GM10248 (cell line): ENCODE measurements at places on chromosomes 16 and 17.

GRCh38 chr16:49055824-49056545 lies 225.7 kb downstream of the CBLN1 start:
- no peak for DNase-seq

DNA sequence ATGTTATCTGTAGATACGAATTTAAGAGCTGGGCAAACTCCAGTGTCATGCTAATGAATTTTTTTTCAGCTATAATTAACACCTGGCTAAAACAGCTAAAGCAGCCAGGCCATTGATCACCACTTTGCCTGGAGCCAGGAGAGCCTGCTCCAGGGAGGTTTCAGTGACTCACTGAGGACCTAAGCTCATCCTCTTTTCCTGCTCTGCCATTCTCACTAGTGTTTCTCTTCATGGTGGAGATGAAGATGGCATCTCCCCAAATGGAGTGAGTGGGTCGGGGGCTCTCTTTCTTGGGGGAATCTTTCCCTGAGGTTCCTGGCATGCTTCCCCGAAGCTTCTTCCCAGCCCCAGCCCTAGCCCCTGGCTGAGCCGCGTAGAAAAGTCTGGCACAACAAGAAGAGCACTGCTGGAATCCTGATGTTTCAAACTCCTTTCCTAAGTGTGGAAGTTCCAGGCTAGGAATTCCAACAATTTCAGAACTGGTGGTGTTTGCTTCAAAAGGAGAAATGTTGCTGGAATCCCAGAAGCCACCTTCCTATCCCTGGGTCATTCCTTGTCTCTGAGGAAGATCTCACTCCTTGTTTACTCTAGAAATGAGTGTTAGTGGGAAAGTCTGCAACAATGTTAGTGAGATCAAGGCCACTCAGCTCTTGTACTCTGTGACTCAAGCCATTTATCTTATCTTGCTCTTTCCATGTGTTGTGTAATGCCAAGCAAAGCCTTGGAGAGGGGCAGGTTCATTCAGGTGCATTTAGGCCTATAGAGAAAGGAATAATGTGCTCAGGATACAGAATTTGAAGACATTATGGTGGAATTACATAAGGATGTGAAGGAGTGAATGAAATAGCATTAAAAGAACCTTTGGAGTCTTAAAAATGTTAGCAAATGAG lies 26.0 kb upstream of the B4GALNT2 start:
- DNase-seq: no peak

- DNase-seq: no peak
Observed at GRCh38 chr16:24841291-24841690, 4.5 kb upstream of the SLC5A11 start.

GRCh38 chr16:85638695-85639409 lies 25.7 kb downstream of the GSE1 start:
- no peak for DNase-seq

DNA sequence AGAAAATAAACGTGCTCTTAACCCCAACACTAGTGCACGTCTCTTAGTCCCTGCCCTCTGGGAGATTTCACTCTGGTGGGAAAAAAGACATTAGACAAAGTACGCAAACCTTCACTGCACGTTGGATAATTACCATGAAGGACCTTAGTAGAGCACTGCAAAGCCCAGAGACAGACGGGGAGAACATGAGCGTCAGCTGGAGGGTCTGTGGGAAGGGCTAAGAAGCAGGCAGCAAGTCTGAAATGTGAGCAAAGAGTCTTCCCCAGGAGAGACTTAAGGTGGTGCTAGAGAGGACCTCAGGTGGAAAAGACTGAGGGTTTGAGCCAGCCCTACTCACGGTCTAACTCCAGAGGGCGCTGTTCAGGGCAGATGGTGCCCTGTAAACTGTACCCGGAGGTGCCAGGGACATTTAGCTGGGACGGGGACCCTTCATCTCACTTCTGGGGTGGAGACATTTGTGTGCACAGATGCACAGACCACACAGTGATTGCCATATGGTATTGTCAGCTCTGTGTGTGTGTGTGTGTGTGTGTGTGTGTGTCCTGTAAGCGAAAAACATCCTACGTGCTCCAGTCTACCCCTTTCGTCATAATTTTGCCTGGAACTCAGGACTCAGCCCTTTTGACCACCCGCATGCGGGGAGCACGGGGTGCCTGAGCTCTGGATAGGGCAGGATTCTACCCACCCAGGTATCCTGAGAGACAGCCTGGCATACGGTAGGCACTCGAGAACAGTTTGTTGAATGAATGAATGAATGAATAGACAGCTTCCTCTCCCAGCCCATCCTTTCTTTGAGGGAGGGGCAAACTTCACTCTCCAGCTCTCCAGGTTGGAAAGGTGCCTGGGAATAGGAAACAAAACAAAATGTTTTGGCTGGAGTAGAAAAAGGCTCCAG lies 10.1 kb upstream of the STAC2 start:
- DNase-seq: peak; percentile 77

GRCh38 chr16:72969146-72969545 lies 78.8 kb downstream of the ZFHX3 start:
- DNase-seq: no peak

GRCh38 chr17:35493040-35493439 lies 44.4 kb downstream of the SLFN12L start:
- DNase-seq: no peak

GRCh38 chr16:86387468-86388440 lies 122.6 kb upstream of the FOXF1 start:
- DNase-seq: no peak
